Bronchus fibroblast of lung (primary cell): ENCODE measurements at places on chromosomes 4 and X. TPM values are rescaled to one million over a fixed set of nuclear protein-coding genes. Genes with fewer than 3 reads are reported as not detected.

Gene DMRTC1
- total RNA-seq, result not detected in 2 replicates

Gene ZGRF1
- total RNA-seq, result 5.5 and 7.7 TPM in 2 replicates

Gene TACC3
- total RNA-seq, result 78.7 and 81.8 TPM in 2 replicates

Gene BRS3
- total RNA-seq, result not detected in 2 replicates

Gene CFAP47
- total RNA-seq, result not detected in 2 replicates

Gene NUDT10
- total RNA-seq, result 4.2 and 5.5 TPM in 2 replicates

Gene SYTL4
- total RNA-seq, result 3.5 and 3.6 TPM in 2 replicates

Gene MAGEE2
- not detected in 2 replicates for total RNA-seq

Gene SPANXC
- total RNA-seq, result not detected in 2 replicates

Gene ADH1A
- total RNA-seq, result not detected in 2 replicates

Gene ITM2A
- under 0.01 and 0.50 TPM in 2 replicates for total RNA-seq

Gene KCNIP4
- total RNA-seq, result not detected in 2 replicates

Gene ZXDA
- 1.3 and 2.2 TPM in 2 replicates for total RNA-seq

Gene TMSB15A
- total RNA-seq, result 56.0 and 64.7 TPM in 2 replicates

Gene COL4A5
- 14.6 and 19.5 TPM in 2 replicates for total RNA-seq

Gene FAM193A
- 11.1 and 11.3 TPM in 2 replicates for total RNA-seq

Gene TMSB15C
- total RNA-seq, result 3.3 and 6.2 TPM in 2 replicates

Gene TREX2
- 0.84 TPM in 1 of 2 replicates, not detected in the other for total RNA-seq

Gene DGAT2L6
- total RNA-seq, result not detected in 2 replicates

Gene GC
- total RNA-seq, result not detected in 2 replicates

Gene ATP2B3
- not detected in 2 replicates for total RNA-seq

Gene LDOC1
- 17.0 and 18.3 TPM in 2 replicates for total RNA-seq

Gene LRCH2
- 1.8 and 2.7 TPM in 2 replicates for total RNA-seq

Gene ITGB1BP2
- 0.30 and 3.4 TPM in 2 replicates for total RNA-seq

Gene DCAF8L2
- total RNA-seq, result not detected in 2 replicates

Gene SSX2
- not detected in 2 replicates for total RNA-seq

Gene ADH7
- not detected in 2 replicates for total RNA-seq

Gene NEIL3
- total RNA-seq, result 11.1 and 12.5 TPM in 2 replicates

Gene PHKA1
- total RNA-seq, result 7.3 and 7.4 TPM in 2 replicates

Gene PPM1K
- total RNA-seq, result 5.5 and 8.2 TPM in 2 replicates

Gene AKAP4
- not detected in 2 replicates for total RNA-seq

Gene PDZD4
- total RNA-seq, result 0.30 and 0.50 TPM in 2 replicates

Gene RAPGEF2
- total RNA-seq, result 12.1 and 14.7 TPM in 2 replicates

Gene NR0B1
- total RNA-seq, result 0.15 TPM in 1 of 2 replicates, not detected in the other

Gene TMPRSS11B
- total RNA-seq, result not detected in 2 replicates

Gene GRIA3
- 0.15 TPM in 1 of 2 replicates, not detected in the other for total RNA-seq

Gene MAGEA2B
- not detected in 2 replicates for total RNA-seq

Gene GLRB
- 3.9 and 4.2 TPM in 2 replicates for total RNA-seq

Gene DDIT4L
- 1.0 and 1.3 TPM in 2 replicates for total RNA-seq

Gene ERVMER34-1
- 0.15 and 0.17 TPM in 2 replicates for total RNA-seq

Gene FGF5
- 4.9 and 7.4 TPM in 2 replicates for total RNA-seq

Gene KLB
- total RNA-seq, result not detected in 2 replicates

Gene ARHGAP4
- 2.2 and 3.7 TPM in 2 replicates for total RNA-seq

Gene ZNF674
- total RNA-seq, result 1.7 and 1.8 TPM in 2 replicates

Gene SLC34A2
- not detected in 2 replicates for total RNA-seq
